ENCODE measurements at places on chromosomes 16 and 17.
A peak's percentile ranks its signal among the peaks of the same experiment; 100 is the strongest.

GRCh38 chr17:75572713-75573539, 14.7 kb upstream of the MYO15B start:
- DNase-seq, result no peak

DNA sequence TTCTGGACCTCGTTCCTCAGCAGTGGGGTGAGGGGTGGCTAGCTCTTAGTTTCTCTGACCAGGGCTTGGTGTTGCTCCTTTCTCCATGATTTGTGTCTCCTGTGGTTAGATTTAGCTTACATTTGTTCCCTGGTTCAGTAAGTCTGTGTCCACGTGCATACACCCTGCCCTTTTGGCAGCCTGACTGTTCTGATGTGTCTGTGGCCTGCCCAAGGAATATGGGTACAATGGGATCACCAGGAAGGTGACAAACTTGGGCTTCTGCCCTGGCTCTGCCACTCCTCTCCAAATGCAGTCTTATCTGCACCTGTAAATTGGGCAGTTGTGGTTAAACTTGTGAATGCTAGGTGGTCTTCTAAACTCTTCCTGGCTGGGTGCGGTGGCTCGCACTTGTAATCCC, 17.5 kb downstream of the ALKBH5 start:
- no peak for DNase-seq

- DNase-seq, result no peak
These were observed 28.1 kb downstream of the EMP2 start for GRCh38 chr16:10552281-10552680.

GRCh38 chr17:32971171-32971570, 20.5 kb upstream of the SPACA3 start:
- no peak for DNase-seq

GRCh38 chr16:85210423-85211169, 98.3 kb upstream of the CIBAR2 start:
- no peak for DNase-seq

- DNase-seq, result no peak
These were observed 737 bp downstream of the DHRS13 start for GRCh38 chr17:28901866-28902818.

- no peak for DNase-seq
These were observed 5.3 kb upstream of the WSCD1 start for GRCh38 chr17:6064868-6065267.

- no peak for DNase-seq
These were observed 103.0 kb downstream of the SYCE1L start for GRCh38 chr16:77302249-77302648.

GRCh38 chr16:56836410-56837230, 28.4 kb upstream of the SLC12A3 start:
- no peak for DNase-seq

GRCh38 chr16:50274326-50275097, 8.2 kb downstream of the ADCY7 start:
- no peak for DNase-seq

DNA sequence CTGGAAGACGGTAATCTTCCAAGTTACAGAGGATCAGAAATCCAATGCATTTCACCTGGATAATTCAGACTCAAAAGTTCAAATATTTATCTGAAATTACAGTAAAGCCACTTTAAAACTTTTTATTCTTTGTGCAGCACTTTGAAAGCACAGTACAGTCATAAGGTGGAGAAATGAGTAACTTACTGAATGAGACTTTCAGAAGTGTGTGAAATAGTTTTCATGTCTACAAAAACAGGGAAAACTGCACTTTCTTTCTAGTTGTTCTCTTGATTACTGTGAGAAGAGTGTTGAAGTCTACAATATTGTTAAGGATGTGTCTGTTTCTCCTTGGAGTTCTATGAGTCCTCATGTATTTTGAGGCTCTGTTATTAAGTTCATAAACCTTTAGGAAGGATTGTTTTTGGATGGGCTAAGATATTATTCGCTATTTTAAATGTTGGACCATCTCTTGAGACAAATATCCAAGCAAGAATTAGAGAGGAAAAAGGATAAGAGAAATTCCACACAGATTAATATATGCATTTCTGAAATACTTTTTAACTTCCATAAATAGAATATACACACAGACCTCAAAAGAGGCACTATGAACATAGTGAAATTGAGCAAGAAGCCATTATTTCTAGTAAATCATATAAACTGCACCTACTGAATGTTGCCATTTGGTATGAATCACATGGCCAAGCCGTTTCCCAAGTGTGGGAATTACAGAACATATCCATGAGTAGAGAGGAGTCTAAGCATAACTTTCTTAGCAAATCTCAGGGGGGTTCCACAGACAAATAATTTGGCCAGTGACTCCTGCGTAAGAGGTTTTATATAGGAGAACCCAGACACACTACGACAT, 83.6 kb upstream of the PLEKHM1 start:
- DNase-seq, result no peak

DNA sequence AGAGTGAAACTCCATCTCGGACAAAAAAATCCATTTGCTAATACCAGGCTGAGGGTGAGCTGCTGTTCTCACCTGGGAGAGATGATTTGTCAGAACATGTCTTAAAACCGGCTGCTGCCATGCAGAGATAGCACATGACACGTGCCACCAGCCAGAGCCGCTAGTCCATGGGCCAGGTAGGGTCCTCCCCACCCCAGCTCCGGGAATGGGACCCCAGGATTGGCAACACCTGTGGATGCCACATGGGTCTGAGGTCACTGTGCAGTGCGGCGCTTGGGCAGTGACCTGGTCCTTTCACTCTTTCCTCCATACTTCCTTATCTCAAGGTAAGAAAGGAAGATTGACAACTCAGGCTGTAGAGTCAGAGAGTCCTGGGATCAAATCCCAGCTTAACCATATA, 393.3 kb upstream of the TNRC6C start:
- DNase-seq, result no peak

DNA sequence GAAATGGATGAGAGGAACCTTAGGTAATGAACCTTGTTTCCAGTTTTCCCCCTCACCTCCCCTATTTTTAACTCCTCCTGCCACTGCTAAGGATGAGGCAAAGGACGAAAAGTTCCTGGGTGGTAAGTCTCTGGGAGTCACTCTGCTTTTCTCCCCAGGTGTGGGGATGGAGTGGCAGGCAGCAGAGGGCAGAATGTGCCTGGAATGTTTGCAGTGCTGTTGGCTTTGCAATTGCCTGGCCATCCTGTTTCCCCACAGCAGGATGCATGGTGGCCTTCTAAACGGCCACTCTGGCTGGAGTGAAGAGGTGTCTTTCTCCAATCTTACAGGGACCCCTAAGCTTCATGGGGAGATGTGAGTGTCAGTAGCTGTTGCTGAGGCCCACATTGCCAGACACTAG, 432.5 kb upstream of the ZFHX3 start:
- no peak for DNase-seq

DNA sequence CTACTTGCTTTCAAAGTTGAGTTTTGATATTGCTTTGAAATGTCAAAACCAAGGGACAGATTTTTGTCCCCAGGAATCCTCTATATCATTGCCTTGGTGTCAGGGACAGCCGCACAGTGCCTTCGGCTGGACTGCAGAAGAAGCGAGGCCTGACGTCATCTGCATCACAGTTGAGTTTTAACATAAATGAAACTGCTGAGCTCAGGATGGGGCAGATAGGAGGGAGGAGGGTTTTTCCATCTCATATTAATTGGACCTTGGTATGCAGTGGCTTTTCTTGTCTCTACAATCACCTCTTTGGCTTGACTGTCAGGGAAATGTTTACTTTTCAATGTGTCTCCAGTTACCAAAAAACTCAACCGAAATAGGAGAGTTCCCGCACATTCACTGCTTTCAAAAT, 111.3 kb downstream of the AATF start:
- no peak for DNase-seq

GRCh38 chr17:78818932-78819331, 21.7 kb downstream of the USP36 start:
- DNase-seq, result peak; percentile 86

DNA sequence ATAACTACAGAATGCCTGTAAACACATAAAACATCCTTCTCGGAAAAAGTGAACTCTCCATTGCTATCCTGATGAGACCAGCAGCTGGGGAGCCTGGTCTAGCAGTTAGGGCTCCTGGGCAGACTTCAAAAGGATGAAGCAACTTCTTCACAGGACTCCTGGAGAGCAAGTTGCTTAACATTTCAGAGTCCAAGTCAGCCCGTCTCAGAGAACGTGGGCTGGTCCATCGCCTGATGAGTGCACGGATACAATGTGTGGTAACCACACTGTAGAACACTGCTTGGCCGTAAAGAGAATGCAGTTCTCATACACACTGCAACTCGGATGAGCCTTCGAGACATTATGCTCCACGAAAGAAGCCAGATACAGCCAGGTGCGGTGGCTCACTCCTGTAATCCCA, 52.7 kb downstream of the TMEM235 start:
- no peak for DNase-seq

DNA sequence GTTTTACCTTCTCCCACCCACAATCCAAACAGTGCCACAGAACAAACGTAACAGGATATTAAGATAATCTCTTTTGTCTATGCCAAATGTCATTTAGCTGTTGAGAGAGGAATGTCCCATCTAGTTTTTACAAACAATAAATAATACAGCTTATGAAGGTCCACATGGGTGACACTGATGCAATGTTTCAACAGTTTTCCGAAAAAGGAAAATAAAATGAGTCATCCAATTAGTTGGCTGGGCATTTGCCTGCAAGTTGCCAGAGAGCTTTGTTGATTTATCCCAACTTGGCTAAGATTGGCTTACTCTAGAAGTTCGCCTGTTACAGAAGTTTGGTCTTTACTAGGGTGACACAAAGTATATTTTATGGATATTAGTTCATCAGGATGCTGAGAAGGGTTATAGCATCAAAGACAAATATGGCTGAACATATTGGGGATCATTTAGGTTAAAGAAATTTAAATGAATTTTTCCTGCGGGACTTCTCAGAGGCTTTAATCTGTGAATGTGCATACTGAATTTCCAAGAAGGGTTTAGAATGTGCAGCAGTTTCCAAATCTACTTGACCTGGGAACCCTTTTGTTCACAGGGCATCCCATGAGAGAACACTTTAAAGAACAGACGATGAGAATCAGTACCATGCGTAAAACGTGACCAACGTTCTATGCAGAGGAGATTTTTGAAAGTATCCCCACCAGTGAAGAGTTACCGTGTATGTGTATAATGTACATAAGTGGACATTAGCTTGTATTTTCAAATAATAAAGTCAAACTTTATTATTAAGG, 73.1 kb downstream of the CDH13 start:
- no peak for DNase-seq

- no peak for DNase-seq
These were observed 23.9 kb upstream of the CAPNS2 start for GRCh38 chr16:55542459-55543082.

DNA sequence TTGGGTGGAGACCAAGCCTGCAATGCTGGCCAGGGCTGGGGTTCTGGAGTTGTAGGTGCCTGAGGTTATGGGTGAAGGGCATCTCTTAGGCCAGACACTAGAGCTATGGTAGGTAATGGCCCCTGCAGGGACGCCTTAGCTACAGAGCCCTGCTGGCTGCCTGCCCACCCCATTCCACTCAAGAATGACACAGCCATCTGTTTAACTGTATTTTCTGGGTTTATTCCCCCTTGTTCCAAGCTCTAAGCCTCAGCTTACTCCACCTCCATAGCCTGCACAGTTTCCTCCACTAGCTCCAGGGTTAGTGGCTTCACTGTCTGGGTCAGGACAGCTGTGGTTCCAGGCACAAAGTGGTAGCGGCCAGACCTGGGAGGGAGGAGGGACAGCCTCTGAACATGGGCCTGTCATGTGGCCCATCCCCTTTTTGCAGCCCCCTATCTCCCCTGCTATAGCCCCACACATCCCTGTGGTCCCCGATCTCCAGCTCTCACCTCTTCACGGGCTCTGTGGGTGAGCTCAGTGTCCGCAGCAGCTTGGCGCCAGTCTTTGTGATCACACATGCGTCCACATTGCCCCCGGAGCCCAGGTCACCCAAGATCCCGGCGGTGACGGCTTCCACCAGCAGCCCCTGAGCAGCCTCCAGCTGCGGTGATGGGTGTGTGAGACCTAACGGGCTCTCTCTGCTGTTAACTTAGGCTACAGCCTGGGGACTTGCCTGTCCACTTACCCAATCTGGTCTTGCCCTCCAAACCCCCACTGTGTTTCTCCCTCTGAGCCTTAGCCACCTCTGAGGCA, 2.1 kb downstream of the PSMB10 start:
- DNase-seq, result no peak

DNA sequence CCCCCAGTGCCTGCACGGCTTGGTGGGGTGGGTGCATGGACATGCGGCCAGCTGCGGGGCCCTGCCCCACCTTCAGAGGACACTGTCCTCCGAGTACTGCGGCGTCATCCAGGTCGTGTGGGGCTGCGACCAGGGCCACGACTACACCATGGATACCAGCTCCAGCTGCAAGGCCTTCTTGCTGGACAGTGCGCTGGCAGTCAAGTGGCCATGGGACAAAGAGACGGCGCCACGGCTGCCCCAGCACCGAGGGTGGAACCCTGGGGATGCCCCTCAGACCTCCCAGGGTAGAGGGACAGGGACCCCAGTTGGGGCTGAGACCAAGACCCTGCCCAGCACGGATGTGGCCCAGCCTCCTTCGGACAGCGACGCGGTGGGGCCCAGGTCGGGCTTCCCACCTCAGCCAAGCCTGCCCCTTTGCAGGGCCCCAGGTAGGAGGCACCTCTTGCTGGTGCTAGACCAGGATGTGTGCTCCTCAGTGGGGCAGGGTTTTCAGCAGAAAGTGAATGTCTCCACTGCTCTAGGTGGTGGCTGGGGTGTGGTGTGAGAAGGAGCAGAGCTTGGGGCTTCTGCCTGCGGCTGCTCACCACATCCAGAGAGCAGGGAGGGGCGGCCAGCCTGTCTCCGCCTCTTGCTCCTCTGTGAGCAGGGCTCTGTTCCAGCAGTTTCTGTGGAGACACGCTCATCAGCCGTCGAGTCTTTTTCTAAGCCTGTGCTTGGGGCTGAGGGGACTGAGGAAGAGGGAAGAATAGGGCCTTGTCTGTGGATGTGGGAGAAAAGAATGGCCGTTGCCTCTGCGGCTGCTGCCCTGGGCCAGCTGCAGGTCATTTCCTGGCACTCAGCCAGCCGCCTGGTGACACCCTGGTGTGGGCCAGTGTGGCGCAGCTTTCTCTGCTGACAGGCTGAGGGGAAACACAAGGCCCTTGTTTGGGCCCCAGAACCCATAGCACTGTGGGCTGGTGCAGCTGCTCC, 2.2 kb downstream of the ZNF276 start:
- DNase-seq, result no peak

GRCh38 chr16:22373662-22374310, 633 bp downstream of the CDR2 start:
- no peak for DNase-seq

GRCh38 chr17:40340327-40340726, 24.2 kb downstream of the GJD3 start:
- DNase-seq, result no peak

DNA sequence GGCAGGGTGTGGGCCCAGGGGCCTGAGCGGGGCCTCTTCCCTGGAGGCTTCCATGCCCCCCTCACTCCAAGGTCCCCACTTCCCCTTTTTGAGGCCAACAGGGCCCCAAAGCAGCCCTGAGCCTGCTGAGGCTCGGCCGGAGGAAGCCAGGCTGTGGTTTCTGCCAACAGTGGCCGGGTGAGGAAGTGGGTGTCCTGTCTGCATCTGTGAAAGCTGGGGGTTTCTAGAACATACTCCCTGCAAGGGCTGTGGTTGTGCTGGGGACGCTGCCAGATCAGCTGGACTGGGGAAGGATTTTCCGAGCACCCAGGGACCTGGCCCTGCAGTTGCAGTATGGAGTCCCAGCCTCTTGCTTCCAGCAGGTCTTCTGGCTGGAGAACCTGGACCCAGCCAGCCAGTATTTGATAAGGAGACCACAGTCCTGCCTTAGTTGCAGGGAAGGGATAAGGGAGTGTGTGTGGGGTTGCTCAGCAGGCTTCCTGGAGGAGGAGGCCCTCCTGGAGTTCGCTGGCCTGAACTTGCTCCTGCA, 15.7 kb downstream of the ADCY7 start:
- peak; percentile 92 for DNase-seq

Measured in GDM1 (cell line).